ENCODE measurements at places on chromosomes 4 and X.

GRCh38 chr4:85658766-85659439 lies 184.0 kb downstream of the ARHGAP24 start:
- DNase-seq = no peak

DNA sequence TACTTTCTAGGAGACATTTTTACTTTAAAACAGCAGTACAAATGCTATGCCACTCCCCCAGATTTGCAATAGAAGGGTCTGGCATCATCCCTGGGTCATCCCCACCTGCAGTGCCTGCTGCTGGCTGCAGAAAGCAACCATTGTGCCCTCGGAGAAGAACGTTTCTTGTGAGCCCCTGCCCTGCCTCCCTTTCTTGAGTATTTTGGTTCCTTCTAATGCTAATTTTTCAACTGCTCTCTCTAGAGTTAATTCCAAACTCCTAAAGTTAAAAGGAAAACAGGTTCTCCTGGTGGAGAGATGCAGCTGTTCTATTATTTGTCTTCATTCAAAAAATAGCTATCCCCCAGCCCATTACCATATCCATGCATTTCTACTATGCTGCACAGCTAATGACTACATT lies 107.1 kb downstream of the IDS start:
- no peak for DNase-seq

DNA sequence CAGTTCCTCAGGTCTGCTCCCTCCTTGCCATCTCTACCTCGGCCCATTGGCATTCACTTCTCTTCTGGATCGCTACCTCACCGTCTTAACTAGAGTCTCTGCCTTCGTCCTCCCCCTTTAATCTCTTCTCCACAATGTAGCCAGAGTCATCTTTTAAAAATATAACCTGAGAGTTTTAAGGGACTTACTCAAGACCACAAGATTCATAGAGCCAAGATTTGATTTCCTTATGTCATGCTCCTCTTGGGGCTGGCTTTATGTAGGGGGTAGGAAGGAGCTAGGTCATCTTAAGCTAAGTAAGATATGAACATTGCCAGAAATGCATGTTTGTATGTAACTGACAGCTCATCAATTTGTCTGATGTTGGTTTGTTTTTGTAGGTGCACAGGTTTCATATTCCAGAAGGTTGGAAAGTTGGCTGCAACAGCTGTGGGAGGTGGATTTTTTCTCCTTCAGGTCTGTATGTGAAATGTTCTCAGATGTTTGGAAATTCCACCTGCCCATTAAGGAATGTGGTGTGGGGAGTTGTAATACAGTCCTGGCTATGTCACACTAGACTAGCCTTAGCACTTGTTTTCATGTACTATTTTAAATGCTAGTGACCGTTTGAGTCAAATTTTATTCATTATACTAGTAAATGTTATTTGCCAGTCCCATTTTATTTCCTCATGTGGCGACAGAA lies 19.6 kb downstream of the FUNDC2 start:
- no peak for DNase-seq

- no peak for DNase-seq
These were observed 64.0 kb upstream of the GPRIN3 start for GRCh38 chr4:89371614-89372013.

GRCh38 chr4:105963461-105964400 lies 68.5 kb downstream of the NPNT start:
- no peak for DNase-seq

DNA sequence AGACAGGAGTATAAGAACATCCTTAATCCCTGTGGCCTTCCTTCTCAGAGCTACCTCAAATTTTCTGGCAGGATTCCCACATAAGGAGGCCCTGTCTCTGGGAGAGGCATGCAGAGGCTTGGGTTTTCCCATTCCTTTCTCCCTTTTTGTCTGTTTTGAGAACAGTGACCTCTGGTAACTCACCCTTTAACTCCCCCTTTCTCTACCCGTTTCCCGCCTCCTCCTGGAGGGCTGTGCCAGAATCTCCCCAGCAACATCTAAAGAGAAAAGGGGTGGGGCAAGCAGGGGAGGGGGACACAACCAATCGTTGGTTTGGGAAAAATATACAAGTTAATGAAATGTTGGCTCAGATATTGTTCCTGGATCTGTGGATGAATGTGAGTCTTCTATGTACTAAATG lies 303.7 kb upstream of the IRS4 start:
- DNase-seq = no peak

DNA sequence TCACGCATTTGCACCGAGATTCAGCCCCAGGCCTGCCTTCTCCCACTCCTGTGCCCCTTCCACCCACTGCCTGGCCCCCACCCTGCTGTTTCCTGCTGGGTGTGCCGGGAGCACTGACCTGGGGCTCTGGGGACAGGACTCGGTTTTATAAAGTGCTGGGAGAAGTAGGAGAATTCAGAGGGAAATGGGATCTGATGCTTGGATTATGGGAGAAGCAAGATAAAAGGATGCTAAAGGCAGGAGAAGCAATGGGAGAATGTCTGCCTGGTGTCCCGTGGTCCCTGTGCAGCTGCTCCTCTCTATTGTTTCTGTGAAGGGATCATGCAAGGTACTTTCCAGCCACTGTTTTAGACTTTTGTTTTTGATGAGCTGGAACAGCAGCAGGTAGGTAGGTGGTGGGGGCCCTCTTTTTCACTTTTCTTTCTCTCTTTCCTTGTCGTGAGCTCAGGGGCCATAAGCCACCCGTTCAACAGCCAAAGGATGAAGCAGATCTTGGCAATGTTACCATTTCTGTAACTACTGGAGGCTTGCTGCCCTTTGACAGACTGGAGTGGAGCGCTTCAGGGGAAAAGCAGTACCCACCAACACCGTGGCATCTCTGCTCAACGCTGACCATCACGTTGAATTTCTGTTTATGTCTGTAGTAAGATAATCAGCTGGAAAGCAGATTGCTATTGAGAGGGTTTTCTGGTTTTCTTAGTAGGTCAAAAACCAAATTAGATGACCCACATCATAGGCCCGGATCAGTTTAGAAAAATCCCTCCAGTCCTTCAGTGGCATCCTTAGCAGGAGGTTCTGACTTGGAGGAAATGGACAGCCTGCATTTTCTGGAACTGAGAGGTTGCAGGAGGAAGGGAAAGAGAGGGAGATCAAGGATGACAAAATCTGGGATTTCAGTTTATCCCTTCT lies 63.8 kb upstream of the ENPP6 start:
- DNase-seq = no peak

- DNase-seq = no peak
These were observed 1928.2 kb upstream of the TENM3 start for GRCh38 chr4:180314972-180315371.

GRCh38 chrX:111811831-111812230 lies 64.2 kb upstream of the TRPC5OS start:
- DNase-seq = no peak

DNA sequence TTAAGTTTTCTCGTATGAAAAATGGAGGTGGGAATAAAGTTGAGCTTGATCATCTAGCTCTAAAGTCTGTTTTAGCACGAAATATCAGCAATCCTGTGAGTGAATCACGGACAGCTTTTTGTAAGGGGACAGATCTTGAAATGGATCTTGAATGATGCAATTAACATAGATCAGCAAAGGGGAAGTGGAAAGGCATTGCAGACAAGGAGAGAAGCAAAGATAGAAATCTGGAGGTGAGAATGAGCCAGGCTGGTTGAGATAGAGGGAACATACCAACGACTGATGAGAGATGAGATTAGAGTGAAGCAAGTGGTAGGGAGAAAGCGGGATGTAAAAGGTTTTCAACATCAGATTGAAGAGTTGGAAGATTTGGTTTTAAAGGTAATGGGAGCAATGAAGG lies 4.6 kb upstream of the DGKK start:
- DNase-seq = no peak

DNA sequence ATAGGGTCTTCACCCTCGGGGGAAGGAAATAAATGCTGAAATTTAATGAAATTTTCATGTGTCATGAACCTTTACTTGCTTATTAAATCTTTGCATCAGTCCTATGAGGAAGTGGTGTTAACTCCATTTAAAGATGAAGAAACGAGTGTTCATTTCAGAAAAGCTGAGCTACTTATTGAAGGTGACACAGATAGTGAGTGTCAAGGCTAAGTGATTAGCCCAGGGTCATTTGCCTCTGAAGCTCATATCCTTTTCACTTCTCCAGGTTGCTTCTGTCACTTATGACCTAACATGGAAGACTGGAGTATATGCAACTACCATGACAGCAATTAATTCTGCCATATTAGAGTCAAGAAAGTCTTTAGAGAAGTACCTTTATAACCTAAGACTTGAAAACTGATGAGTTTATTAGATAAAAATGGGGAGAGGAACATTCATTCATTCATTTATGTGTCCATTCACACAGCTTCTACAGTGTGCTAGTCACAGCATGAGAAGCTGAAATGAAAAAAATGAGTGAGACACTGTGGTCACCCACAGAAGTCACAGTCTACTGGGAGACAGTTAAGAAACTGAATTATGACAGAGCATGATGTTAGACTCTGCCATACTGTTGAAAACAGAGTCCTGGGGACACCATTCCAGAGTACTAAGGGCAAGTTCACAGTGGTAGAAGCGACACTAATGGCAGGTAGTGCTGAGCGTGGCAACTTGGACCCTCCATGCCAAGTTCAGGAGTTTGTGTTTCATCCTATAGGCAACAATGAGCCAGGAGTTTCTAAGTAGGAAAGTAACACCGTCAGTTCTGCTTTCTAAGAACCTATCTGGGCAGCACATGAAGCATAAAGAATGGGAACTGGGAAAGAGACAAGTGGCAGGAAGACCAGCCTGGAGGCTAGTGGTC lies 21.3 kb downstream of the ALPK1 start:
- no peak for DNase-seq

- no peak for DNase-seq
These were observed 601 bp upstream of the FGFBP2 start for GRCh38 chr4:15963576-15963975.

DNA sequence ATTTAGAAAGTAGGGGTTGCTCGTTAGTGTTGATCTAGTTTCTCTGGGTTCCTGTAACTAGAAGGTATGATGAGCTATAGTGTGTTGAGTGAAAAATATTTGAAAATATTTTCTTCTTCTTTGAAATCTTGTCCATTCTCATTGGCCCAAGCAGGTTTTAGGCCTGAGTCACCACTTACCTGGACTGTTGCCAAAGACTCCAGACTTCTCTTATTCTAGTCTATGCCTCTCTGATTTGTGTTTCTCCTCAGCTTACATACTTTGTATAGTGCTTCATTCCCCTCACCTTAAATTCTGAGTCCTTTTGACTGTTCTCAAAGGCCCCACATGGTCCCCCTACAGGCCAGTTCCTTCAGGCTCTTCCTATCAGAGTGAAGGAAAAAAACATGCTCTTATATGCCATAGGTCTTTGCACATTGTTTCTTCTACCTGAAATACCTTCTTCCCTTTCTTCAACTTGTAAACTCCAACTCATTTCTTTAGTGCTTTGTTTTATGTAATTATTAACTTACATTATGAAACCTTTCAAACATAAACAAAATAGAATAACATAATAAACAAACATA lies 258.2 kb downstream of the PPP1R2C start:
- DNase-seq = peak; percentile 60

GRCh38 chr4:56914336-56914735 lies 6.6 kb downstream of the REST start:
- no peak for DNase-seq

GRCh38 chr4:182325397-182325796 lies 82.2 kb downstream of the TENM3 start:
- no peak for DNase-seq

GRCh38 chrX:69121321-69122000 lies 43.8 kb downstream of the PJA1 start:
- DNase-seq = no peak

DNA sequence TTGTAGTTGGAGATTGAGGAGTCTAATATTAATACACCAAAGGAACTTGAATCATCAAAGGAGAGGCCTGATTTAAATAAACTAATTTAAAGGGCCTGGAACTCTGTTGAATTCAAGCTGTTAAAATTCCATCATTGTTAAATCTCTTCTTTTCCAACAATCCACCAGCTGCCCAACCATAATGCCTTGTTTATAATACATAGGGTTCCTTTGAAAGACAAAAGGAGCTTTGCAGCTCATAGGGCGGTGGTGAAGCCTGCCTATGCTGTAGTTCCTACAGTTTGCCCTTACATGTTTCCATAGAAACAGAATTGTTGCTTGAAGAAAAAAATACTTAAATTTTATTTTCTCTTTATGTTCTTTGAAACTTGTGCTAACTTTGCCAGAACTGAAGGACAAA lies 102.8 kb downstream of the GLUD2 start:
- no peak for DNase-seq

DNA sequence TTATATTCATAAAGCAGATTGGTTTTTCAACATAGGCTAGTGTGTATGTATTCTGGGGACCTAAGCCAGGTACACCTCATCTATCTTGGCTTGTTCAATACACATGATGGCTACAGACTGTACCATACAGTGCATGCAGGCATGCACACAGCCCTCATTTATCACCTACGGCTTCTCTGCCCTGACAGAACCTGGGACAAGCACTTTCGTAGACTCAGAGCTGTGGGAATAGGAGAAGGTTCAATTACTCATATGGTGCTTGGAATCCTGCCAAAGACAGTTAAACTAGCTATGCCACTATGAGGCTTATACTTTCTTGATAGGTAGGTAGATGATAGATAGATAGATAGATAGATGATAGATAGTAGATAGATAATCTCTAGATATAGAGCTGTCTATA lies 457.2 kb downstream of the GALNTL6 start:
- DNase-seq = no peak

GRCh38 chr4:118716304-118716703 lies 31.1 kb downstream of the METTL14 start:
- no peak for DNase-seq

GRCh38 chr4:140628016-140628415 lies 59.3 kb upstream of the UCP1 start:
- DNase-seq = no peak

DNA sequence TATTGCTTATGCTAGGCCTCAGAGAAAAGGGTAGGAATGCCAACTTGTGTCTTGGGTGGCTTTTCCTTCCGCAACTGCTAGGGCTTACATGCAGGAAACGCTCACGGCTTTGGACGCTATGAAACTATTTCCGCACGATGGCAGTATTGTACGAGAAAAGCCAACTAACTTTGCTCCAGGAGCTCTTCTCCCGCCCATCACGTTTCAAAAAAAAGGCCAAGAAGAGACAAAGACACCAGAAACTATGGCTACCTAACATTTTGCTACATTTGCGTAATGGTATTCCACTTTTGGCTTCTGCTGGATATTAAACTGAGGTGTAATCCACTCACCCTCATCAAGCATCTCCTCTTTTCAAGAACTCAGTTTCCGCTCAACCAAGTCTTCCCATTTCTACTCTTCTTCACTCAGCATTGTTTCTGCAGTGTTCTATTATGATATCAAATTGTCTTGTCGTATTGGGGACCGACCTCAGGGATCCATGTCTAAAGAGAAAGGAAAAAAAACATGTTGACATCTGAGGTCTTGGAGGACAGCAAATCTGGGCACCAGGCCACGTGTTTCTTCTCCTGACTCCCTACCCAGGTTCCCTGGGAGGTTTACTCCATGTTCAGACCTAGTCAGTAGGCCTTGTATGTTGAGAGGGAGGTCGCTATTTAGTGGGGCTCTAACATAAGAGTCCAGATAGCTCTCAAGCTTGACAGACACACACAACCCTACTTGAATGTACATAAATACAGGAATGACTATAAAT lies 239.4 kb upstream of the STK26 start:
- no peak for DNase-seq

- DNase-seq = no peak
These were observed 5.9 kb downstream of the ADD1 start for GRCh38 chr4:2849267-2850152.

- DNase-seq = no peak
These were observed at the start of gene XAGE2 for GRCh38 chrX:52368368-52369055. Gene XAGE2 (plus strand): TSS chrX:52369021. CDS start chrX:52370015, 994 bp downstream.

- no peak for DNase-seq
These were observed 236.2 kb downstream of the EVC2 start for GRCh38 chr4:5472160-5472591.

- no peak for DNase-seq
These were observed 2.0 kb upstream of the ATRX start for GRCh38 chrX:77788050-77788449.

Data from cardiac muscle cell (in vitro differentiated cells and primary cell).